EH (cell line): ENCODE measurements at places on chromosomes 13 and 19.

- peak; percentile 74 for DNase-seq
Measured at GRCh38 chr19:45882652-45883585, 3.0 kb downstream of the IRF2BP1 start.

DNA sequence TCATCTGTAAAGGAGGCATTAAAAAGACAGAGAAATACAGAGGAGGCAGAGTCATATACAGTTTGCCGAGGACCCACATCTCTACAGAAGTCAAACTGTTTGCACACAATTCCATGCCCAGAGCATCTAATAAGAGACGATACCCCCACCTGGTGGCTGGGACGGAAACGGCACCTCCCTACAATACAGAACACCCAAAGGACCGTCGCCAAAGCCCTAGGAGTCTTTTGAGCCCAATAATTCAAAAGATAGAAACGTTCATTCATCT is 703 bp upstream of the PLEKHG2 start:
- DNase-seq = peak; percentile 94

- no peak for DNase-seq
Measured at GRCh38 chr13:97023117-97023516, 28.8 kb upstream of the OXGR1 start.

GRCh38 chr13:46961719-46962118 is 64.9 kb upstream of the HTR2A start:
- DNase-seq = peak; percentile 82

DNA sequence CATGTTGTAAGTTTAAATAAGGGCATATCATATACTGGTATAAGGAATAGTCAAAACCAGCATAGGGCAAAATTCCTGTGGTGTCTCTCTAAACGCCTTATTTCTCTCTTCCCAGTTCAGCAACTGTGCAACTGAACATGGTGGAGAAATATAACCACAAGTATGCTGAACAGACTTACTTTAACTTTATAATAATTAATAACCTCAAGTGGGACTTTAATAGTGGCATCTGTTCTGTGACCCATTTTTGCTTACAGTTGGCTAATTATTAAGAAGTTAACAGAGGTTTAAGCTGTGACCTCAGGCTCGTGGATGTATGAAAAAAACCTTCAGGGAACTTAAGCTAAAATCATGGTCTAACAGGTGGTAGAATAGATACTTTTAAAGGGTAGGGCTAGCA is 54.3 kb downstream of the MICU2 start:
- no peak for DNase-seq

DNA sequence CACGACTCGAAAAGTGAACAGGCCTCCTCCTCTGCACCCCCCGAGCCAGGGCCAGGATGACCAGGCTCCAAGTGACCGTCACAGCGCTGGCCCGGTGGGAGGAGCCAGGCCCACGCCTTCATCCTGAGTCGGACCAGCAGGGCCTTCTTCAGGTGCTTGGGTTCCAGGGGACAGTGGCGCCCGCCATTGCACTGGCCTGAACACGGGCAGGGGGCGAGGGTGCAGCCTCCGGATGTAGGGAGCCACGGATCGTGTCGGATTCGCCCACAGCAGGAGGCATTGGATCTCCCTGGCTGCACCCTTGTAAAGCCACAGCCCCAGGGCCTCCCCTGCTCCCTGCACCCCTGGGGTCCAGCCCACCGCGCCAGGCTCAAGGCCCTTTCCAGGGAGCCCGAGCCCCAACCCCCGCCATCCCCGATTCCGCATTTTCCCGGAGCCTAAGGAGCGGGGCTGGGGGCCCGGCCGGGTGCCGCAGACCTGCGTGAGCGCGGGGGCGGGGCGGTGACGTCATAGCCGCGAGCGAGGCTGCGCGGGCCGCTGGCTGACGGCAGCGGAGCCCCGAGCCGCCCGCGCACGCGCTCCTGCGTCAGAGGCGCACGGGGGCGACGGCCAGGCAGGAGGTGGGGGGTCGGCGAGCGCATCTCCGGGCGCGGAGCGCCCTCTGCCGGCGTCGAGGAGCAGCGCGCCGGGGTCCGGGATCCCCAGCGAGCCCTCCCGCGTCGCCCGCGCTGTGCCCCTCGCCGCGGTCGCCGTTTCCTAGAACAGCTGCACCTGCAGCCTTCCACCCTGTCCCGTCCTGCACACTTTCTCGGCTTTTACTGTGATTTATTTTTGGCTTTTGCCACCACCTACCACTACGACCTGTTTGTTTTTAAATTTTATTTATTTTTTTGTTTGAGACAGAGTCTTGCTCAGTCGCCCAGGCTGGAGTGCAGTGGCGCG is 1.5 kb upstream of the ATP5F1D start:
- DNase-seq = peak; percentile 88

GRCh38 chr13:113493315-113493951 is 2.9 kb upstream of the DCUN1D2 start:
- DNase-seq = peak; percentile 95

DNA sequence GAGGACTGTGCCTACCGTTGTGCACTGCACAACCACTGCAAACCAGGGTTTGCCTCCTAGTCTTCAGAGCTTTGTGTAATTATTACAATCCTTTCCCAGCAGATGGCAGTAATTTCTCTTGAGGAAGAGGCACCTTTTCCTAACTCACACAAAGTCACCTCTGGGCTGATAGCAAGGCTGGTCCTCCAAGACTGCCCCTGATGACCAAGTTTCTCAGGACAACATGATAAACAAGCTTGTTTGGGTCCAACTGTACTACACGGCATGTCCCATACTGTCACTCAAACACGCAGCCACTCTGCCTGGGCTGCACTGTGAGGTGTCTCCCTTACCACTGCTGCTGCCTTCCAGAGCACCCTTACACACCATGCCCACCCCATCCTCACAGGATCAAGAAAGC is 39.3 kb downstream of the RFXAP start:
- DNase-seq = peak; percentile 66

DNA sequence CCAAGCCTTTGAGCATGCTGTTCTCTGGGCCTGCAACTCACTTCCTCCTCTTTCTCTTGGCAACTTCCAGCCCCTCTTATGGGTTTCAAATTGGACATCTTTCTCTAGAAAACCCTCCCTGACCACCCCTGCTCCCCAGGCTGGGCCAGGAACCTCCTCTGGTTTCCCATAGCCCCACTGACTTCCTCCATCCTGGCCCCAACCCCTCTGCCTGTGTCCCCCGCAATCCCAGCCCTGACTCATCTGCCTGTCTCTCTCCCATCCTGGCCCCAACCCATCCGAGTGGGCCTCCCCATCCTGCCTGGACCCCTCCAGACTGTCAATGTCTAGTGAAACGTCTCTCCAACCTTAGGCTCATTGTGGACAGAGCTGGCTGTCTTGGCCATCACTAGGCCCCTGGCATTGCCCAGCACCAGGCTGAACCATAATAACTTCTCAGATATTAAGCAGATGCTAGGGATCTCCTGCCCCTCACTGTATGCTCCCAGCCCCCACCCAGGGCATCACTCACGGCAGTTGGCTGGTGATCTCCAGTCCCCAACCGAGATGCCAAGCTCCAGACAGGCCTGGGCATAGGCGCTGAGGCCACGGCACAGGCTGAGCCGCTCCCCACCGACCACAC is 16.8 kb downstream of the FCGBP start:
- DNase-seq = no peak
